ENCODE measurements at places on chromosomes 1 and 21.
A peak's percentile ranks its signal among the peaks of the same experiment; 100 is the strongest.

GRCh38 chr1:27755865-27756264 lies 17.2 kb upstream of the STX12 start:
- DNase-seq: no peak

DNA sequence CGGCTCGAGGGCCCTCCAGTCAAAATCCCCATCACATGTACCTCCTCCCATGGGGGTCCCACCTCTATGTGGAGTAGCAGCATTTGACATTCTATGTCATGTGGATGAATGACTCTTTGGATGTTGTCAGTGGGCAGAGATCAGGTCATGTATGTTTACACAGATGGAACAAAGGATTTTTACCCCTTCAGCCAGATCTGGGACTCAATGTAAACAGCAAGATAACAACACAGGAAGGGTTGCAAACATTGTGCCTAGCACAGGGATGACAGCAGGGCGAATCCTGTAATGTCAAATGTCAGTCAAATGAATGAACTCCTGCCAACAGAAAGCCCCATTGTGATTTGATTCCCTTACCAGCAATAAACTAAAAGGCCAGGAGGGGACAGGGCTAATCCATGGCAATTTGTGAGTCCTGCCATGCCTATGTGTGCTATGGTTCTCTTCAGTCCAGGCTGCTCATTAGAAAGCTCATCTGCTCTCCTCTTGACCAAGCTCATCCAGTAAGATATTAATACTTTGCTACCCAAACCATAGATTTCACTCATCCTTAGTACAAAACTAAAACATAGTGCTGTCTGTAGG lies 60.3 kb downstream of the PGBD5 start:
- no peak for DNase-seq

- no peak for DNase-seq
Observed at GRCh38 chr1:212225871-212226302, 59.3 kb upstream of the PPP2R5A start.

DNA sequence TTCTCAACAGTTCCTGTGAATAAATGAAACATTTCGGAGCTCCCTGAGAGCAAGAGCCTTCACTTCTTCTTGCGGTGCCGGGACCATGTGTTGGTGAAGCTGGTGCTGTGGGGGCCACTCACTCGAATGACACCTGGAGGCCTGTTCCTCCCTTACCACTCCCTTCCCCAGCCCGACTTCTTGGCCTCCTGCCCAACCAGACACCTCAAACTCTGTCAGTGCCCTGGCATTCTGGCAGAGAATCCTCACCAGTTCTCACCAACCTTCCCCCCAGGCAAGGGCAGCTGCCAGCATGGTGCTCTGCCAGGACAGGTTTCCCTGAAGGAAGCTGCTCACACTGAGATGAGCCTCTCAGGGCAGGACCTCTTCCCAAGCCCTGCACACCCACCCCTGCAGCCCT lies 68.3 kb downstream of the MPZL1 start:
- DNase-seq: no peak

DNA sequence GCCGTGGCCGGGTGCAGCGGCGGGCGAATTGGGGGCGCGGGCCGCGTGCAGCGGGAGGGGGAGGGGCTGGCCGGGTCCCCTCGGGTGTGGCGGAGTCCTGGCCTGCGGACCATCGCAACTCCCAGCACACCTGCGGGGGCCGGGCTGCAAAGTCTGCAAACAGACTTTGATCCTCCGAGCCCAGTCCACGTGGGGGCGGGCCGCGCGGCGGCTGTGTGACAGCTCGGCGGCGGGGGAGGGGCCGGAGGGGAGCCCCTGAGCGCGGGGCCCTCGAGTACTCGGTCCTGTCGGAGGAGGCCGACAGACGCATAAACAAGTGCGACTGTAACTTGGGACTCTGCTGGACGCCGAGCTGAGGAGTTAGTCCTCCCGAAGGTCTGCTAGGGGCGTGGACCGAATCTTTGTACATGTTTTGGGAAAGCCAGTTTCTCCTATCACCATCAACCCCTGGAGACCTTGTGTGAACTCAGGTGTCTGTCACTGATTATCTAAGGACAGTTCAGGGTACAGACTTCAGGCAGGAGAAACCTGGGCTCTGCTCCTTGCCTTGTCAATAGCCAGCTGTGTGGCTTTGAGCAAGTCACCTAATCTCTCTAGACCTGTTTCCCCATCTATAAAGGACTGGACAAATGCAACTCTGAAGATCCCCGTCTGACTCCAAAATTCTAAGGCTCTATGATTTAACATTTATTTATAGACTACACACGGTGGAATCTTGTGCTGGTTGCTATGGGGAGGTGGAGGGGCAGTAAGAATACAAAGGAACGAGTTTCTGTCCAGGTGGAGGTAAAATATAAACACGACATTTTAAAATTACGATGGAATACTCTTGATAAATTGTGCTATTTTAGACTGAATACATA lies 710 bp upstream of the SLC30A1 start:
- DNase-seq: peak; percentile 28

GRCh38 chr1:170630977-170631376 lies 33.0 kb upstream of the PRRX1 start:
- no peak for DNase-seq

GRCh38 chr1:184881941-184882913 lies 92.1 kb downstream of the NIBAN1 start:
- DNase-seq: peak; percentile 75

DNA sequence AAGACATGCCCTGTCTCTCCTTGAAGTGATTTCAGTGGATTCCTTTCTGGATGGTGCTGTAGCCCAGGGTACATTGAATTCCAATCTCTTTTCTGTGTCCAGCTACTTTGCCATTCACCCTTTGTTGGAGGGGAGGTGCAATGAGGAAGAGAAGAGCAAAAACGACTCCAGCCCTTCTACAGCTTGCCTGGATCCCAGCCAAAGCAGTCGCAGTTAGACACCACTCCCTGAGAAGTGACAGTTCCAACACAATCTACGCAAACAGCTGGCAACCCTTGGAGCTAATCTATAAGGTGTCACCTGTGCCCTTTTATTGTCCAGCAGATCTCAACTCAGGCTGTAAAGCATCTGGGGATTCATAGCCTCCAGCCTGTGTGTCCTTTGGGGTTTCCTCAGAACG lies 4.6 kb downstream of the CD244 start:
- DNase-seq: no peak

- no peak for DNase-seq
Observed at GRCh38 chr1:20345419-20345818, 54.7 kb downstream of the VWA5B1 start.

DNA sequence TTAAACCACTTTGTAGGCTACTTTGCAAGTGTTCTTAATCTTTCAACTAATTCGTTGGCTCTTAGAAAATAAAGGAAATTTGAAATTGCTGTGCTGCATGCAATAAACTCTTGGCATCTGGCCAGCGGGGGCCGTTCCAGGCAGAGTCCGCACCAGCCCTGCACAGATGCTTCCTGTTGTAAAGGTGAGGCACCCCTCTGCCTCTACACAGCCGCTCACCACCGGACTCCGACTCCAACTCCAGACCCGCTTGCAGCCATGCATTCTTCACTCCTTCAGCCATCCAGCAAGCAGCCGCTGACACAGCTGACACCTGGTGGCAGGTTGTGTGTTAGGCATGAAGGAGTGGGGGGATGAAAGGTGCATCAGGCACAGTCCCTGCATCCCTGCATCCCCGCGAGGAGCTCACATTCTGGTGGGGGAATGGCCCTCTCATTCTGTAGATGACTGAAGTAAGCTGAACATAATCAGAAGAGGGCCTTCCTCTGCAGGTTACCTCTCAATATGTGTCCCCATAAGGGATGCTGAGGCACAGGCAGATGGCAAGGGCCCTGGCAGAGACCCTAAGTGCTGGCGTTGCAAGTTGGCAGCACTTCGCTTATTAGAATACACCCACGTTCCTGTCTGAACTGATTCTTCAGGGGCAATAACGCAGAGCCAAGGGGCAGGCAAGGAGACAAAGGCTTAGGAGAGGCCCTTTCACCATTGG lies 56.8 kb downstream of the GLIS1 start:
- DNase-seq: peak; percentile 27

GRCh38 chr1:212285685-212286555 lies 710 bp downstream of the PPP2R5A start:
- peak; percentile 32 for DNase-seq
